ENCODE measurements at places on chromosomes 3 and 15. TPM values are rescaled to one million over a fixed set of nuclear protein-coding genes. Genes with fewer than 3 reads are reported as not detected.

PCNP gene
- 87.9 TPM for total RNA-seq

CX3CR1 gene
- total RNA-seq, result not detected

TFRC gene
- 150 TPM for total RNA-seq

ADAMTS9 gene
- 1.9 TPM for total RNA-seq

SLC2A2 gene
- under 0.01 TPM for total RNA-seq

- peak; percentile 60 for DNase-seq
Measured at GRCh38 chr15:39202641-39203040, 378.2 kb upstream of the THBS1 start.

GRCh38 chr3:107130089-107130700 lies 247.0 kb upstream of the CCDC54 start:
- DNase-seq, result no peak

DNA sequence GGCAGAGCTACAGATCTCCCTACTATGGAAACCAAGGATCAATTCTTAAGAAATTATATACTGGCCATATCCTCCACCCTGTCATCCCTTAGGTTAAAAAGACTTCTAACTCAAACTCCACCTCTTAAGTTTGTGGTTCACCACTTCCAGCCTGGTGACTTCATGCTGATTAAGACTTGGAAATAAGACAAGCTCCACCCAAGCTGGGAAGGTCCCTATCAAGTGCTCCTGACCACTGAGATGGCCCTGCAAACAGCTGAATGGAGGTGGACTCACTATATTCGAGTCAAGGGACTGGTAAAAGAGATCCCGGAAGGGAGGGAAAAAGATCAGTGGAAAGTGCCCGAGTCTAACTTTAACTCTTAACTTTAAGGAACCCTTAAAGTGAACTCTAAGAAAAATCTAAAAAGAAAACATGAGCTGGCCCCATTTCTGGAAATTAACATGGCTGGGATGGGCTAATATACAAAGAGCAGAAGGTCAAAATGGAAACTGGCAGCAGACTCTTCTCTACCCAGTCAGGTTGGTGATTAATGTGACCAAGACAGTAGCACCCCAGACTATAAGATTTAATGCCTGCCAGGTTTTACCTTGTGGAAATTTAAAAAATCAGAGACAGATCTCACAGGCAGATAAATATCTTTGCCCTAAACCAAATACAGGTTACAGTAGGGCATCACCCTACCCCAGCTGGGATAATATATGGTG lies 43.9 kb downstream of the PPCDC start:
- DNase-seq, result peak; percentile 73

GRCh38 chr3:195794708-195795107 lies 17.0 kb downstream of the MUC4 start:
- DNase-seq, result no peak

GRCh38 chr3:127037971-127038446 lies 55.1 kb downstream of the PLXNA1 start:
- DNase-seq, result no peak

GRCh38 chr3:171851660-171852058 lies 8.5 kb downstream of the TMEM212 start:
- DNase-seq, result peak; percentile 74

DNA sequence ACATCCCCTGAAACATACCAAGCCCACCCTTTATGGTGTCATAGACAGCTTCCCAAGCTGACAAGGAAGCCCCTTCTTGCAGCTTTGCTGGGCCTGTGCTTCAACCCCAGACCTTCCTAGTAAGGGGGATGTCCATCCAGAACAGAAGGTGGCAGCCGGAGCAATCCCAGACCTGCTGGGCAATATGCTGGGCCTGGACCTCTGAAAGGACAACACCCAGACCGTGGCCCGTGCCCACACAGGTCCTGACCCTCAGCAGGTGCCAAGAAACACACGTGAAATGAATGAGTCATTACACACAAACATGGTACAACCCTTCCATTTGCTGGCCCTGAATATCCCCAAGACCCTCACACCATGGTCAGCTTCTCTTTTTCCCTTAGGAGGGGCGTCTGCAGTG lies 19.8 kb upstream of the VILL start:
- no peak for DNase-seq

DNA sequence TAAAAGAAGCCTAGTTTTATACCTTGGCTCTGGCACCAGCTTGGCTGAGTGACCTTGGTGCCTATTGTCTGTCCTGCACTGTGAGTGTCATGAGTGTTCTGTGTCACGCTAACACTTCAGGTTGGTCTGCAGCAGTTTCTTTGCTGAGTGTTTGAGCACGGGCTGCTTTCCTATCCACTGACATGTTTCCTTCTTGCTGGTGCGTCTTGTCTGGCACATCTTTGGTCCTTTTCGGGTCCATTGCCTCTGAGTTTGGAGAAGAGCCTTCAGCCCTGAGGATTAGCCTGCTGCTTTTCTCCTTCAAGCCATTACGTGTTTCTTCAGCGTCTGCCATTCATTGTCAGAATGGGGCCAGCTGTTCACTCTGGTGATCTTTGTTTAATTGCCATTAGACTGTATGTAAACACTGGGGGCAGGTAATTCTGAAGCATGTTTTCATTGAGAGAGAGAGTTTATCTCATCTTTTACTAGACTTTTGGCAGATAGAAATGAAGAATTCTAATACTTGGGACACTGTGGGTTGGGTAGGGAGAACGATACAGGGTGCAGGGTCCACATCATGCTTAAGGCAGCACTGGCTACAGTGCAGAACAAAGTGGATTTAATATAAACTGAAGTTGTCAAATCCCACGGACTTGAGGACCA lies 55.5 kb downstream of the LRRC28 start:
- DNase-seq, result no peak

DNA sequence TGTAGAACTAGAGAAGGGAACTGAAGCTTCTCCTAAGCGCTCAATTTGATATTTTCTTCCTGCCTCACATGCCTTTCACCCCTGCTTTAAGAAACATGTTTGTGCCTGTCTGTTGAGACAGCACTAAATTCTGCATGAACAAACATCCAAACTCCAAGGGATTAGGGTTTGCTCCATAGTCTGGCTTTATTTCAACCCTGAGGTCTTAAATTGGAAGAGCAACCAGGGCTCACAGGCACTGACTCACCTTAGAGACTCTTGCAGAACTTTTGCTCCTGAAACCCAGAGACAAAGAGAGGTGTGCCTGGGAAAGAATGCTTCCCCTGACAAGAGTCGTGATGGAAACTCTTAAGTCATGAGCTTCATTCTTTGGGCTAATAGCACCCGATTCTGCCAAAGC lies 393.9 kb upstream of the MCTP2 start:
- no peak for DNase-seq

DNA sequence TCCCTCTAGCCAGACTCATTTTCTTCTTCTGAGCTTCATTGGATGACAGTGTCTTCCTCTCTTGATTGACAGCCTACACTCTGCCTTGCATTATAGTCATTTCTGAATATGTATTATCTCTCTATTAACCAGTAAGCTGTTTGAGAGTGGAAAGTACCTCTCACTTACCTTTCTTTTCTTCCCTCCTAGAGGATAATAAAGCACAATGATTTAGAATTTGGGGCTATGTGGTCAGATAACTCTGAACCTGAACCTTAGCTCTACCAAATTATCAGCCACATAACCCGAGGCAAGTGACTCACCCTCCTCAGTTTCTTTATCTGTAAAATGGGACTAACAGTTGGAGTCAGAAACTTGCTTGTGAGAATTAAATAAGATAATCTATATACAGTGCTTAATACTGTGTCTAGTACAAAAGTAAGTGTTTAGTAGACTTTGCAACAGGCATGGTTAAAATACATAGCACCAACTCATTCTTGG lies 331.8 kb upstream of the TBL1XR1 start:
- DNase-seq, result no peak

DNA sequence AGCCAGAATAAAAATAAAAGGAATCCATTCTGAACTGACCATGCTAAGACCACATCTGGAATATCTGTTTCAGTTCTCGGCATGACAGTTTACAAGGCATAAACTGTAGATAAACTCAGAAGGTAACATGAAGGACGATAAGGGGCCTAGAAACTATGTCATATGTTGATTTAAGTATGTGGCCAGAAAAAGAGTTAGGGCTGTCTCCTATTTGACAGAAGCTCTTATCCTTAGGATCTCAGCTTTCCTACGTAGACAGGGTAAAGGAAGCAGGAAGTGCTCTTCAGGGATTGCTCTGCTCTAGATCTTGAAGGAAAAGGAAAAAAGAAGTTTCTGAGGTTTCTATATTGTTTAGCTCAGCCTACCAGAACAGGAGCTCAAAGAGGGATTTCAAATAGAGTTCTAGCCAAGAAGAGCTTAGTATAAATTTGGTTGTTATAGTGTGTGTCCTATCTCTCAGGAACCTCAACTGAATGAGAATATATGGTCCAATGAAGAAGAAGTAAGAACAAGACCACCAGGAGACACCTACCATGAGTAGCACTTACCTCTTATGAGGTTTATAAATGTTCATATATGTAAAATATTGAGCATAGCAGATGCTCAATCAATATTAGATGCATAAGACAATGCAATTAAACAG lies 59.2 kb downstream of the TP53BP1 start:
- peak; percentile 18 for DNase-seq

All from fibroblast of villous mesenchyme (primary cell).